A549 treated with CpdA at 1 μM for 4 hours (cell line): ENCODE measurements at places on chromosomes 4 and X. TPM values are rescaled to one million over a fixed set of nuclear protein-coding genes. Genes with fewer than 3 reads are reported as not detected.

The ADH1C gene
- not detected in 5 replicates for total RNA-seq

The HPGD gene
- total RNA-seq, result 43.5 to 51.8 TPM (median 46.8 TPM) in 5 replicates

The KLHL15 gene
- 4.3 to 5.8 TPM (median 5.0 TPM) in 5 replicates for total RNA-seq

The RTL9 gene
- 0.05 to 0.12 TPM (median 0.07 TPM) in 5 replicates for total RNA-seq

The AMBN gene
- not detected in 5 replicates for total RNA-seq

The PCDH18 gene
- 0.02 TPM in 1 of 5 replicates, not detected in the others for total RNA-seq

The RAB33A gene
- total RNA-seq, result 0.14 to 0.47 TPM (median 0.28 TPM) in 5 replicates
